GM13977 (cell line): ENCODE measurements at places on chromosomes 3 and 15.

DNA sequence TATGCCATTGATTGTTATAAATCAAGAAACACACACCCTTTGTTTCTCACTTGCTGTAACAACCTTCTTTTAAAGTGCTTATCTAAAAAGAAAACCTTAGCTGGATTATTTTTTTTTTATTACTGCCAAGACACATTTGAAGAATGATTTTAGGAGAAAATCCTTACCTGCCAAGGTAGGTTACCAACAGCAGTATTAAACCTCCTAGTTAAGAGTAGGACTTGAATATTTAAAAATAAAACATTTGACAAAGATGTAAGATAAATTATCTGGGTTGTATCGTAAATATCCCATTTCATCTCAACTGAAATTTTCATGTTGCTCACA, 192.1 kb downstream of the PDZRN3 start:
- DNase-seq = no peak

GRCh38 chr3:14853271-14853951, 34.6 kb downstream of the FGD5 start:
- DNase-seq = no peak

DNA sequence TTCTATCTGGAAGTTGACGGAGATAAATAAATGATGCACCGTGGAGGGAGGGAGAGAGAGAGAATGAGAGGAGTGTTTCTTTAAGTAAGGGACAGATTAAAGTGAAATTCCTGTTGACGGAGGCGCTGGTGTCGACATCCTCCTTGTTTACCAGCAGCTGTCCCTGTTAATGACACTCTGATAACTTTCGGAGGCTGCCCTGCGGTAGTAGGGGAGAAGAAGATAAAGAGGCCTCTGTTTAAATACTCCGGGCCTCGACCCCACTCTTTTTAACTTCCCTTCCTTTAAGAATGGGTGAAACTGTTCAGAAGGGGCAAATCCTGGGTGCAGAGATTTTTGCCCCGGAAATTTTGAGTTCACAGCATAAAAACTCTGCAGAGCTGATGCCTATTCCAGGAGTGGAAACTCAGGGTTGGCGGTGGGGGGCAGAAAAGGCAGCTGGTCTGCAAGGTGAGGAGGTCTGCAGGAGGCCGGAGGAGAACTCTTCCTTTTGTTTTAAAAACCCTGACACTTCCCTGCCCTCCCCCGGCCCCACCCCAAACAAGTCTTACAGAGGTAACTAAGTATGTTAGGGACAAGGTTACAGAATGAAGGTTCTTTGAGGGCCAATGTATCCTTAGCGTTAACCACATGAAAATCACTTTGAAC, 276.6 kb upstream of the NR2F2 start:
- DNase-seq = no peak

GRCh38 chr3:71896751-71897150, 111.8 kb upstream of the PROK2 start:
- DNase-seq = no peak

- no peak for DNase-seq
These were observed 226.9 kb downstream of the TPRG1 start for GRCh38 chr3:189398656-189399055.

DNA sequence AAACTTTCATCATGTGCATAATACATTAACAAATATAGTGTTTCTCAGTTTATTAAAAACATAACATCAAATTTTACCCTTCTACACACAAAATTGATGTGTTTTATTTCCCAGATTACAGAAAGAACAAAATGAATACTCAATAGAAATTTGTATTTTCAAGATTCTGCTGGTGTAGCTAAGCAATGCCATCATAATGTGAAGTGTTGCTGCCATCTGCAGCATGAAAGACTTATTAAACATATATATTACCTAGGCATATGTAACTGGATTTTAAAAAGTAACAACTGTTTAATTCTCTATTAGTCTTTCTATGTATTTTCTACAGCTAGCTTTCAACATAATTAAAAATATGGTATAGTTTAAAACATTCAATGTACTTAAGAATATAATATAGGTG, 27.5 kb downstream of the PLSCR5 start:
- DNase-seq = peak; percentile 7

GRCh38 chr15:100250176-100250800, 91.5 kb downstream of the ADAMTS17 start:
- DNase-seq = no peak

GRCh38 chr15:45161666-45162065, 26.1 kb downstream of the SHF start:
- DNase-seq = no peak

GRCh38 chr3:126537730-126538281, 13.9 kb downstream of the CHST13 start:
- DNase-seq = no peak

DNA sequence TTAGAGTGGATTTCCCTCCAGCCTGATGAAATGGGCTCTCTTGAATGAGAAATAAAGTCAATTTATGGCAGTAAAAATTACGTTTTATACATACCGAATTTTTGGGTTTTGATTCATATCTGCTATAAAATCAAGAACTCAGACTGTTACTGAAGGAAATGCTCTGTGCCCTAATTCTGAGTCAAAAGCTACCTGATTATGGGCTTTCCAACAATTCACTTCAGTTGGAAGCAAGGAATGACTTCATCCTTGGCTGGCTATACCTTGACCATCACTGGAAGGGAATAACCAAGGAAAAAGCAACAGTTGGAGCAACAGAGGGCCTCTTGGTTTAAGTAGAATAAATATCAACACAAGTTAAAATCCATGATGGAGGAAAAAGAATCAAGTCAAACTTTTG, 88.6 kb downstream of the ZNF385D start:
- no peak for DNase-seq

- no peak for DNase-seq
These were observed 274.4 kb downstream of the NFKBIZ start for GRCh38 chr3:102123590-102124190.

GRCh38 chr3:100175637-100176280, 61.5 kb upstream of the FILIP1L start:
- no peak for DNase-seq

DNA sequence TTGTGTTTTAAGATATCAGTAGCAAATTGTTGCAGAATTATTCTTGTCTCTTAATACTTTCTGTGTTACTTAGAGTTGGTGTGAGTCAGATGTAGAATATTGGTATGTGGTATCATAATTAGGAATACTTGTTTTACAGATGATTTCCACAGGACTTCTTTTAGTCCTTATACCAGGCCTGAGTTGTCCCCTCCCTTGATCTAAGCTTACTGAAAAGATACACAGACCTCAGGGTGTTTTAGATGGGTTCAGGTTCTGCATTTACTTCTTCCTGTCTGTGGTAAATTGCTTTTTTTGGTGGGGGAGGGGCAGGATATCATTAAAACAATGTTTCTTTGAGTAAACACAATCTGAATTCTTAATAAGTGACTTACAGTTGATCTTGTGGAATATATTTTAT, 14.2 kb downstream of the DZIP3 start:
- no peak for DNase-seq

- no peak for DNase-seq
These were observed 4.1 kb downstream of the SPATA12 start for GRCh38 chr3:57064572-57064971.

GRCh38 chr3:183312433-183312832, 59.4 kb downstream of the B3GNT5 start:
- DNase-seq = no peak

DNA sequence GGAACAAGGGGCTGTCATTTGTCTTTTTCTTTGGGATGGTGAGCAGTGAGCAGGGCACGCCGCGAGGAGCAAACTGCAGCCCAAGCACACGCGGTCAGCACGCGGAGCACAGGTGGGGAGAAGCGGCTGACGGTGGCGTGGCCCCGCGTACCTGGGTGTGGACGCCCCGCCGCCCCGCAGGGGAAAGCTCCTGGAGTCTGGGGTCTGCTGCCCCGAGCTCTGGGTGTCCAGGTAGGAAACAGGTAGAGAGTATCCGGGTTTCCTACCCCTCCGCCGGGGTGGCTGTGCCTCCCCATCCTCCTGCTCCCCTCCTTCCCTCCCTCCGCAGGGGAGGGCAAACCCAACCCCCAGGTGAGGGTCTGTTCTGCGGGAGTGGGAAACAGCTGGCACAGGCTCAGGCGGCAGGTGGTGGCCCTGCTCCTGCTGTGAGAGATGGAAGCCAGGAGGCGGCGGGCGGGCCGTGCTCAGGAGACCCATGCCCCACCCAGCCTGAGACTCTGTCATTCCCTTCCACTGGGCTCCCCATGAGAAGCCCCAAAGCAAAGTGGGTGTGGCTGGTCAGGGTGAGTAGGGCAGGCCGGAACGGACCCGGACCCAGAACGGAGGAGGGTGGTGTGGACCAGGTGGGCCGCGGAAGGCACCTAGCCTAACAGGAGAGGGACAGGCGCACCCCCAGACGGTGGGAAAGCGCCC, 56.9 kb upstream of the CGNL1 start:
- no peak for DNase-seq

DNA sequence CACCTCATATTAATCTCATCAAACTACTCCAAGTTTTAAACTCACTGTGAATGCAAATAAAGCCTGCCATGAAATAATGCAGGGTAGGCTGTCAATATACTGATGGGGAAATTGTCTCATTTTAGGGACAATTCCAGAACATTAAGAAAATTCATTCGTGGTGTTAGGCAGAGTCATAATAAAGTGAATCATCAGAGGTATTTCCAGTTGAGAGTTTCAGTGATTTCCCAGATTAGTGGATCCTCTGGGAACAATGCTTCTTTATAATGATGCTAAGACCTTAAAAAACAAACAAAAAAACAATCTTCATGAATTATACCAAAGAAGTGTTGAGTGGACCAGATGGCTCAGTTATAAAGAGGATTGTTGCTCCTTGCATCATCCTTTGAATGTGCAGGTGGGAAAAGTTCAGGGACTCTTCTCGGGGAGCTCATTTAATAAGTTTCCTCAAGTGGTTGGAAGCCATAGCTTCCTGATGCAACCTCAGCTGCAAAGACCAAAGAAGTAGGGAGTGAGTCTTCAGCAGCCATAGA, 360.9 kb upstream of the TRIM42 start:
- no peak for DNase-seq

- DNase-seq = no peak
These were observed 597 bp upstream of the CAMK1 start for GRCh38 chr3:9770276-9770812.

DNA sequence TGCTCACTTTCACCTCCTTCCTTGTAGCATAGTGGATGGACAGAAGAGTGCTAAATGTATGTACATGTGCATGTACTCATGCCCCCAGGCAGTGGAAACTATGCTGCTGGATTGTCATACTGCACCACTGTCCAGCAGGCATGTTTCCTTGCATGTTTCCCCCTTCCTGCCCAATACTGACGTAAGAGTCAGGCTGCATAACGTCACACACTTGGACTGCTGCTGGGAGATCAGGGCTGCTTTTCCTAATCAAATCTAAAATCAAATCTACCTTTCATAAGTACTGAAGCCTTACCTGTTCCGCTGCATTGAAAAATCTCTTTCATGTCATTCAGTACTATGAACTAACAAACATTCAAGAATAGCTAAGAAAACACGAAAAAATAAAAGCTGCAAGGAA, 67.9 kb upstream of the ROBO1 start:
- no peak for DNase-seq

DNA sequence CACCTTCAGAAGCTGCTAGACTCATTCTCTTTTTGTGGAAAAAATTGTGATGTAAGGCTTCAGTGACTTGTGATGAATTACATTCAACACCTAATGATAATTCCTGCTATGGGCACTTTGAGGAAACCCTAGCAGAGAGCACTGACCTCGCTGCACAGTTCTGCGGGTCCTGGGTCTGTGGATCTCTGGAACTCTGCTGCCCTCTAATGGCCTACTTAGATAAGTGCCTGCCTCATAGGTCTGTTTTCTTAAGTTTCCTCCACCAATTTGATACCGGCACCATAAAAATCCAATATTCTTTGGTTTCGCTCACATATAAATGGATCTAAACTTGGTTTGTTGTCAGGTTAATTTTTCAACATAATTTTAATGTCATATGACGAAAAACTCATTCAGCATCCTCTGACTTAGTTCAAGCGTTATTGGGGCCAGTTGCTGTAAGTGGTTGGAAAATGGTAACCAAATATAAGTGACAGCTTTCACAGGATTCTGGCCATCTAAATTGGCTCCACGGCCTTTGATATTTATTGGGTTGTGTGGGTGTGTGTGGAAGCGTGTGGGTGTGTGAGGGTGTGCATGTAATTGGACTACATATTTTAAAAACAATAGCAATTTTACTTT, 10.4 kb downstream of the SLITRK3 start:
- DNase-seq = peak; percentile 54

- DNase-seq = peak; percentile 12
These were observed 74.9 kb downstream of the OCA2 start for GRCh38 chr15:28023933-28024888.

GRCh38 chr15:98174841-98175240, 214.3 kb downstream of the ARRDC4 start:
- no peak for DNase-seq

GRCh38 chr3:160133757-160134156, 91.5 kb upstream of the C3orf80 start:
- DNase-seq = no peak

- peak; percentile 53 for DNase-seq
These were observed 1.4 kb downstream of the ZNF609 start for GRCh38 chr15:64461721-64462162.

DNA sequence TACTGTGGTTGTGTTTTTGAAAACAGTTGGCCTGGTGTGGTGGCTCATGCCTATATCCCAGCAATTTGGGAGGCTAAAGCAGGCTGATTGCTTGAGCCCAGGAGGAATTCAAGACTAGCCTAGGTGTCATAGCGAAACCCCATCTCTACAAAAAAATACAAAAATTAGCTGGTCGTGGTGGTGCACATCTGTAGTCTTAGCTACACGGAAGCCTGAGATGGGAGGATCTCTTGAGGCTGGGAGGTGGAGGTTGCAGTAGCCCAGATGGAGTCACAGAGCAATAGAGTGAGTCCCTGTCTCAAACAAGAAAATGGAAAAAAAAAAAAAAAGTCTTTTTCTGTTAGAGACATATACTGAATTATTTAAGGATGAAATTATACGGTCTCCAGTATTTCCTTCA, 14.7 kb upstream of the LRRFIP2 start:
- DNase-seq = no peak

DNA sequence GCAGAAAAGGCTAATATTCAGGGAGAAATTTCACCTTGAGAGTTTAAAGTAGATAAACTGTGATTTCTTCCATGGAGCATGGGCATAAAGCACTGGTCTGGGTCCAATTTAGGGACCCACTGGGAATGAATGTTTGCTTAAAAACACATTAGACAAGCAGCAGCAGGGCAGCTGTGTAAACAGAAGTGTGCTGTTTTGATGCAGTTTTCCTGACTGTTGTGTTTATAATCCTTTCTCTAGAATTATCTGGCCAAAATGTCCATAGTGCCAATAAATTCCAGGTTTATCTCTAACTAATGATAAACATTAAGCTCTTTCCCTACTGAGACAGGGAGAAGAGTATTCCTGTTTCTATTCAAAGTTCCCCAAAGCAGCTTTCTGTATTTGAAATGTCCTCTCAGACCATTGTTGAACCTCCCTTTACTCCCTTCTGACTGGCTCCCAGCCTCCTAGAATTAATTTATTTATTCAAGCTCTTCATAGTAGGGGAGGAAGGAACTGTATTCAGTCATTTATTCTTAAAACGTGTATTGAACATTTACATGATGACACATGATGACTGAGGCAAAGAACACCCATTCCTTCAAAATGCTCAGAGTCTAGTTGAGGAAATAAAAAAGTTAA, 7.0 kb upstream of the TM4SF18 start:
- no peak for DNase-seq

- peak; percentile 63 for DNase-seq
These were observed 336.3 kb upstream of the CFAP20DC start for GRCh38 chr3:59386165-59386564.
